ENCODE measurements at places on chromosomes 16 and 17.

GRCh38 chr16:75578212-75578611 lies 12.0 kb downstream of the GABARAPL2 start:
- no peak for DNase-seq

- no peak for DNase-seq
These were observed 401.0 kb downstream of the HS3ST3B1 start for GRCh38 chr17:14701886-14702285.

DNA sequence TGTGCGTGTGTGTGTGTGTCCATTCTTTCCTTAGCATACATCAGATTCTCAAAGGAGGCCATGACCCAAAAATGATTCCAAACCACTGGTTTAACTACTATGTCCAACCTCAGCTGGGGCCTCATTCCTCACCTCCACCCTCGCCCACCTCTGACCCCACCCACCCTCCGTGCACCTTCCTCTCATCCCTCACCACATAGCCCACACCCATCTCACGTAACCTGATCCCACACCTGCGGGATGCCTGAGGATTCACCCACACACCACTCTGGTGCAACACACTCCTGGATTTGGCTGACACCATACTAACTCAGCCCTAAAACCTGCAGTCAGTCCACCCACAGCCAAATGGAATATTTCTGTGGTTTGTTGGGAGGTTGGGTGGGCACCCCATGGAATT lies 3.3 kb upstream of the CSNK2A2 start:
- no peak for DNase-seq

- DNase-seq, result peak; percentile 64
These were observed 18.8 kb upstream of the ASGR2 start for GRCh38 chr17:7133424-7133823.

DNA sequence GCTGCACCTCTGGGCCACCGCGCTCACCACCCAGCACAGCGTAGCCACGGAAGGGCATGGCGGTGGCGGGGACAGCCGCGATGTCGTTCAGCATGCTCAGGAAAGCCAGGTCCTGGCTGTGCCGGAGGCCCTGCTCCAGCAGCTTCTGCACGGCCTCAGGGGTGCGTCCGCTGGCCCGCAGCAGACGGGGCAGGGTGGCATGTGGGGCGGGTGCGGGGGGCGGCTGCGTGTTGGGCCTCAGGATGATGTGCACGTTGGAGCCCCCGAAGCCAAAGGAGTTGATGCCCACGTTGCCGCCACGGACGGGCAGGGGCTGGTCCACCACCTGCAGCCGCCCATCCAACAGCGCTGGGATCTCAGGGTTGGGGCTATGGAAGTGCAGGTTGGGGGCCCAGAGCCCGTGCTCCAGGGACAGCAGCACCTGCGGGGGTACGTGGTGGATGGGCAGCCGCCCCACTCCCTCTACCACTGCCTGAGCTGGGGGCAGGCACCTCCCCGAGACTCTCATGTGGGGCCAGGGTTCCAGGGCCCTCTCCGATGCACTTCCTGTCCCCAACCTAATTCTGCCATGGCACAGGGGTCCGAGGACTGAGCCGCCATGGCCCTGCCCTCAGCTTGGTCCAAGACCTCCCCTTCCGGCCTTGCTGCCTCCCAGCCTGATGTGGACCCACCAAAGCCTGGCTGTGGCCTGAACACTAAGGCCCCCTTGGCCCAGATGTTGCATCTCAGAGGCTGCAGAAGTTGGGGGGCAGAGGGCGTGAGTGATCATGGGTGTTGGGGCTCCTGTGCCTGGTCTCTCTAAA lies 6.6 kb downstream of the FASN start:
- no peak for DNase-seq

DNA sequence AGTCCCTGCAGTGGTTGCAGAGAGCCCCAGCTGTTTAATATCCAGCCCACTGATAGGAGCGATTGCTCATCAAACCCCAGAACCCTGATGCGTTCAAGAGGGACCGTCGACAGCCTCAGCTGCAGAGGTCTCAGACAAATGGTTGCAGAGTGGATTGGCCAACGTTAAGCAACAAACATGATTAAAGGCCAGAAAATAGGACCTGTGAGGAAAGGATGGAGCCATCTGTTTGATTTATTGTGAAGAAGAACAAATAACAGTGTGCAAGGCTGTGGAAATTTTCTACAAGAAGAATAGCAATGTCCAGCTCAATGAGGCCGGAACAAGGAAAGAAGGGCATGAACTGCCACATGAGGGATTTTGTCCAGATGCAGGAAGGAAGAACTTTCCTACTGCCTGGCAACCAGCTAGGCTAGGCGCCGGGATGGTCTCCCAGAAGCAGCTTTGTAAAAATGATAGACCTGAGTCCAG lies 138.4 kb upstream of the DNAH9 start:
- DNase-seq, result no peak
